ENCODE measurements at places on chromosomes 13 and 19.

GRCh38 chr13:49633710-49634109 is 5.4 kb downstream of the ARL11 start:
- no peak for DNase-seq

- no peak for DNase-seq
Observed at GRCh38 chr13:68319384-68319783, 1089.2 kb upstream of the PCDH9 start.

DNA sequence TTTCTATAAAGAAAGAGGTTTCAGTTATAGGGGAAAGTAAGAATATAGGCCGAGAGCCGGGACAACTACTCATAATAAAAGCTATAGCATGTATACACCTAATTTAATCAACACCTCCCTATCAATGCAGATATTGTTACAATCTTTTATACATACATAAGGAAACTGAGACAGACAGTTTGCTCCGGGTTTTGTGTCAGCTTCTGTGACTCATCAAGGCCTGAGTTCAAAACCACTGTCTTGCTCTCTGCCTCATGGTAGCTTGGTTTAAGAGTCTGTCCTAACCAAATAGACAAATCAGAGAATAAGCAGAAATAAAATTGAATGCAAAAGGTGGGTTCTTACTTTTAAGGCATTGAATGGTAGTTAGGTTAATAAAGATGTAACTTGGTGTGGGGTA is 222.9 kb downstream of the GGACT start:
- no peak for DNase-seq

- no peak for DNase-seq
Observed at GRCh38 chr19:48520134-48520533, 8.5 kb upstream of the LMTK3 start.

- DNase-seq: no peak
Observed at GRCh38 chr19:513368-514165, 6.3 kb downstream of the TPGS1 start.
